ENCODE measurements at places on chromosomes 5 and 9.
A peak's percentile ranks its signal among the peaks of the same experiment; 100 is the strongest.

DNA sequence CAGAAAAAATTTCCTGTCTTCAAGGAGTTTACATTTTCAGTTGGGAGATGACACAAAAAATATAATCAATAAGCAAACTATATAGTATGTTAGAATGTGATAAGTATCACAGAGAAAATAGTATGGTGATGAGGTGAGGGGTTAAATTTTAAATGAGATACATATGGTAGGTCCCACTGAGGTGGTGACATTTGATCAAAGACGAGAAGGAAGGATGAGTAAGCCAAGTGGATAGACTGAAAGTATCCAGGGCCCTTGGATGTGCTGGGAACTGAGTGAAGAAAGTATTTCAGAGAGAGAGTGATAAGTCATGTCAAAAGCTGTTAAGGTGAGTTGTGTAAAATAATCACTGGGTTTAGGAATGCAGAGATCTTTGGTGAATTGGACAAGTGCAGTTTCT is 3.5 kb downstream of the CCDC192 start:
- no peak for DNase-seq

DNA sequence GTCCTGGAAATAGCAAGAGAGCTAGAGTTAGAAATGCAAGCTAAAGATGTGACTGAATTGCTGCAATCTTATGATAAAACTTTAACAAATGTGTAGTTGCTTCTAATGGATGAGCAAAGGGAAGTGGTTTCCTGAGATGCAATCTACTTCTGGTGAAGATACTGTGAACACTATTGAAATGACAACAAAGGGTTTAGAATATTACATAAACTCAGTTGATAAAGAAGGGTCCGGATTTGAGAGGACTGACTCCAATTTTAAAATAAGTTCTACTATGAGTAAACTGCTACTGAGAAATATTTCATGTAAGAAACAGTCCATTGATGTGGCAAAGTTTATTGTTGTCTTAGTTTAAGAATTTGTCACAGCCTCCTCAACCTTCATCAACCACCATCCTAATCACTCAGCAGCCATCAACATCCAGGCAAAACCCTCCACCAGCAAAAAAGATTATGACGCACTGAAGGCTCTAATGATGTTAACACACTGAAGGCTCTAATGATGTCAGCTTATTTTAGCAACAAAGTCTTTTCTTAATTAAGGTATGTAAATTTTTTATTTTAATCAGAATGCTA is 376.2 kb downstream of the CDH10 start:
- no peak for DNase-seq

DNA sequence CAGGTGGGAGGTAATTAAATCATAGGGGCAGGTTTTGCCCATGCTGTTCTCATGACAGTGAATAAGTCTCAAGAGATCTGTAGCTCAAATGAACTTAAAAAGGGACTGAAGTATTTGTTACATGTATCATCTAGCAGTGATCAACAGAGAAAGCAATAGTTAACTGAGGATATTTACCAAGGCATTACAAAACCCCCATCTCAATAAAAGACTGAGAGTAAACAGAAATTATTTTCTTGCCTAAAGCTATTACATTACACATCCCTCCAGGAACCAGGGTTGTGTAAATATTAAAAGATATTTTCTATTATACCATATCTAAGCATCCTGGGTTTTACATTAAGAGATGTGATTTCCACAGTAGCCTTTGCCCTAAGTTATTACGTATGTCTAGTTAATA is 169.9 kb downstream of the CTNND2 start:
- no peak for DNase-seq

GRCh38 chr5:176621661-176622079 is 8.7 kb downstream of the SNCB start:
- DNase-seq, result no peak

- DNase-seq, result no peak
Observed at GRCh38 chr5:155136216-155136850, 122.8 kb downstream of the KIF4B start.

DNA sequence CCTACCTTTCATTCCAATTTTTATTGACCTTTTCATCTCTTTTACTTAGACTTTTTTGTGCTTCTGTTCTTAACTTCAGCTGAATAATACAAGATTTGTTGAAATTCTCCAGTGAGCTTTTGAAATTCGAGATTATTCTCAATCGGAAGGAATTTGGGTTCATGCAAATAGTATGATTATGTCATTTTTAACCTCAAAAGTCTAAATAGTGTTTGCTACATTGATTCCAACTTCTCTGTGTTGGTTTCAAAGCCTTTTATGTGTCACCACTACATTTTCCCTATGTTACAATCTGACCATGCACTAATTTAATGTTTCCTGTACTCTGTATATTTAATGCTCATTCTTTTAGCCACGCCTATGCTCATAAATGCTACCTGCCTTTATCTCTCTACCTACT is 44.1 kb downstream of the VPS13A start:
- DNase-seq, result no peak

DNA sequence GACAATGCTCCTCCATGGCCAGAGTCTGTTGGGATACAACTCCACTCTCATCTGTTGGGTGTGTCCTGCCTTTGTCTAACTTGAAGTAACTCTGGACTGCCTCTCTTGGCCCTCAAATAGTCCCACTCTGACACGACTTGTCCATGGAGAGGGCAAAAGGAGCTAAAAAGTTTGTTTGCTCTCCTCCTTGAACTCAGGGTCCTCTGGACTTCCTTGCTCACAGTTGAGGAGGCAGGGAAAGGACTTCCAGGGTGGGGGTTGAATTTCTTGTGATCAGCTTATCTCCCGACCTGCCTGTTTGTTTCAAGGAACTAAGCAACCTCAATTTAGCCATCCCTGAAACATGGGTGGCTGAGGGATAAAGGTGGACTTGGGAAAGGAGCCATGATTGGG is 11.7 kb downstream of the DNAJB5 start:
- DNase-seq, result no peak

GRCh38 chr5:36423578-36424307 is 122.0 kb upstream of the RANBP3L start:
- DNase-seq, result no peak

- no peak for DNase-seq
Observed at GRCh38 chr5:120499876-120500563, 35.9 kb downstream of the PRR16 start.

GRCh38 chr5:3943859-3944258 is 348.2 kb downstream of the IRX1 start:
- no peak for DNase-seq

DNA sequence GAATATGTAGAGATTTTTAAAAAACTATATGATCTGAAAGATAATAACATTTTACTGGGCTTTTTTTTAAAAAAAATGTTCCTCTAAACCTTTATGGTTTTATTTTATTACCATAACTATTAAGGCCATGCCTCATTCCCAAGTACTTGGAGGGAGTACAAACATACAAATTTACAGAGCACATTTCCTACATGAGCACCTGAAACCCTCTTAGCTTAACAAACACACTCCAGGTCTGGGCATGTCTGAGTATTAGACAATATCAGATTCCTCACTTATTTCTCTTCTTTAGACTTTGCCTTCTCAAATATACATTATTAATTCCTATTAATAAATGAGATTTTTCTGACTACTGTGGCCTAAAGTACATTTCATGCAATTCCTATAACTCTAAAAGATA is 319.2 kb downstream of the SLCO4C1 start:
- DNase-seq, result peak; percentile 50

GRCh38 chr9:92108122-92108521 is 7.1 kb downstream of the SPTLC1 start:
- DNase-seq, result no peak

DNA sequence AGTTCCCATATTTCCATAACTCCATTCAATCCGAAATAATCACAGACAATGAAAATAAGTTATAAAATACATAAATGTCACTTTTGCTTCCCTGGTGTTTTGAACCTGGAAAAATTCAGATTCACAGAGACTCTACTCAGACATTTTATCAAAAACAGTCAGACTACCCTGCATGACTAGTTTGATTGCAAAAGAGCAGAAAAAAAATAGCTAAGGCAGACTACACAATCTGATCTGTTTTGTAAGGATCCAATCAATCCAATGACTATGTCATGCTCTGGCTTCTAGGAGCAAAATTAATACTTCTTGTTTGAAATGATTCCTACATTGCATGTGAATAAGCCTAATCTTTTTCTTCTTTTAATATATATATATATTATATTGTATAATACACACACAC is 1262.6 kb downstream of the EFNA5 start:
- DNase-seq, result no peak
